ENCODE measurements at places on chromosomes 2 and 18. TPM values are rescaled to one million over a fixed set of nuclear protein-coding genes. Genes with fewer than 3 reads are reported as not detected.

The TUBA3E gene
- not detected for total RNA-seq

The SPATA3 gene
- 2.9 TPM for total RNA-seq

The RTP5 gene
- total RNA-seq = not detected

The GCG gene
- total RNA-seq = not detected

The TMEFF2 gene
- not detected for total RNA-seq

Data from activated naive CD4-positive, alpha-beta T cell treated with anti-CD3 and anti-CD28 coated beads, Interleukin-2, amount 50 U/mL, for 72 hours (primary cell).